GM12892 (cell line): ENCODE measurements at places on chromosomes 2 and 18.

DNA sequence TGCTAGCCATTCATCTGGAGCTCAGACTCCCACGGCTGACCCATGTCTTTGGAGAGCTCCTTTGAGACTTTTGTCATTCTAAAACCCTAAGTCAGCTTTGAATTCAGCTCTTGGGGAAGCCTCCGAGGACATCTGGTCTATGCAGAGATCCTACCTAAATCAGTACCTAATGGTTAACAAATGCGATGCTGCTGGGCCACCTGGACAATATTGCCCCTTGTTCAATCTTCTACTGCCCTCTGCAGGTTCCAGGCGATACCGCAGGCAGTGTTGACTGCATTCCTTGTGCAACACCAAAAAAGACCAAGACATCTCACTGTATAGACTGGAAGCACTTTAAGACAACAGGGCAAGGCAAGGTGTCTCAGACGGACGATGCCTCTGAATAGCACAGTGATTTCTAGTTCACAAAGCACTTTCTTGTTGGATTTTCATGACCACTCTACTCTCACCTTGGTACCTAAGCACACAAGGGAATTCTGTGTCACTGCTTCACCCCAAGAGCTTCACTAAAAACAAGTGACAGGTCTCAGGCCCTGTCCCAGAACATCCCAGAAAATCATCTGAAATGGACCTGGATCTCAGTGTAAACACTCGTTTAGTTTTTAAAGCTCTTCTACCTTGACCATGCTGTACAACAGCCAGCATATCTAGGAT, 80.9 kb downstream of the XDH start:
- peak; percentile 32 for DNase-seq

DNA sequence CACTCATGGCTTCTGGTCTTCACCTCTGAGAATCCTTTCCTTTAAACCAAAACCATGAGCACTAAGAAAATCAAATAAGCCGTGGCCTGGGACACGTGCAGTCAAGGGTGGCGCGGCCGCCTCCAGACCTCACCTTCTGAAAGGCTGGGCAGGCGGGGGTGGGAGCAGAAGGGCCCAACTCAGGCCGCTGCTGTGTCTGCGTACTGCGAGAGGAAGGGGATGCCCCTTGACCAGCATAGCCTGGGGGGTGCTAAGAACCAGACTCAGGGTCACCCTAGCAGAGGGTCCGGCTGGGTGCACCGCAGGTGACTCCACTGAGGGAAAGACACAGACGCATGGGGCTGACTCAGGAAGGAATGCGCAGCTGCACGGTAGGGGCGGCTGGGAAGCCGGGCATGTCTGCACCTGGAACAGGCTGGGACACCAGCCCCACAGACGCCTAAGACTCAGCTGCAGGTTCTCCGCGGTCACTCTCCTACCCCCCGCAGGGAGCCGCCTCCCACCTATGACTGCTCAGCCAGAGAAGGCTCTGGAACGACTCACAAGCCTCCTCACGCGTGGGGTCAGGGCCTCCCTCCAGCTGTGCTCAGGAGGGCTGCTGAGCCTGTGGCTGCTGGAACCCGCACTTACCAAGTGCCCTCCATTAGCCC, 432.4 kb upstream of the MYT1L start:
- no peak for DNase-seq

DNA sequence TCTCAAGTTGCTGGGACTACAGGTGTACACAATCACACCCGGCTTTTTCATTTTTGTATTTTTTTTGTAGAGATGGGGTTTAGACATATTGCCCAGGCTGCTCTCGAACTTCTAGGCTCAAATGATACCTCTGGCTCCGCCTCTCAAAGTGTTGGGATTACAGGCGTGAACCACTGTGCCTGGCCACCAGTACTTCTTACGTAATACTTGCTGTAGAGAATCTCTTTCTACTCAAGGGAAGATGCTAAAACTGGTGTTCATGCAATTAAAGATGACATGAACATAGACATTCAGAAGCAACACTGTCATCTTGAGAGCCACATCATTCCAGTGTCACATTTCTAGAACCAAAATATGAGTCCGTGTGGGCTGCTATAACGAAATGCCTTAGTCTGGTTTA, 53.7 kb upstream of the FRZB start:
- no peak for DNase-seq

GRCh38 chr2:33272001-33272400, 204.4 kb upstream of the RASGRP3 start:
- peak; percentile 15 for DNase-seq

DNA sequence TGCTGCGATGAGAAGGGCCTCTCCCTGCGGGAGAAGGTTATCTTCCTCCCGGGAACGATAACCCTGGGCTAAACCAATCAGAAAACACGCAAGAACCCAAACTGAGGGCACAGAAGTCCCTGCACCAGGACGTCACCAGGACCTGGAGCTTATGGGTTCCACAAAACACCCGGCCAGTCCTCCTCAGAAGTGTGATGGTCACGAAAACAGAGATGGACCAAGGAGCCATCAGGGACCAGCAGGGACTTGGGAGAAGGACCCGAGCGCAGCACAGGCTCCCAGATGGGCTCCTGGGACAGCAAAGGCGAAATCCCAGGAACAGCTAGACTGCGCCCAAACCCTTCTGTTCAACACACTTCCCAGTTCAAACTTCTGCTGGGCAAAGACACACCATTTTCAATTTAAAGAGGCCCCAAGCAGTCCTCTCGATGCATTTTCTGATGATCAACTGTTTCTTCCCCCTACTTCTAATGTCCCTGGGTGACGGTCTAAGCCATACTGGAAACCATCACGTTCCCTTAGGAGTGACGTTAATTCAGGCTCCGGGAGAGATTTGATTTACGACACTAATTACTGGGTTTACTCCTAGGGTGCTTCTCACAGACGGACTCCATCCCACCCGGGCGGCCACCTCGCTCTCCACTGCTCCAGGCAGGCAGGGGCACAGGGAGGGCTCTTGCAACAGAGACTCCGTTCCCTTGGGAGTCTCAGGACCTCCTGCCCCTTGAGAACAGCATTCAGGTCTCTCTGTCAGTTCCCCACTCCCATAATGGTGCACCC, 29.2 kb downstream of the ZNF516 start:
- DNase-seq = no peak

DNA sequence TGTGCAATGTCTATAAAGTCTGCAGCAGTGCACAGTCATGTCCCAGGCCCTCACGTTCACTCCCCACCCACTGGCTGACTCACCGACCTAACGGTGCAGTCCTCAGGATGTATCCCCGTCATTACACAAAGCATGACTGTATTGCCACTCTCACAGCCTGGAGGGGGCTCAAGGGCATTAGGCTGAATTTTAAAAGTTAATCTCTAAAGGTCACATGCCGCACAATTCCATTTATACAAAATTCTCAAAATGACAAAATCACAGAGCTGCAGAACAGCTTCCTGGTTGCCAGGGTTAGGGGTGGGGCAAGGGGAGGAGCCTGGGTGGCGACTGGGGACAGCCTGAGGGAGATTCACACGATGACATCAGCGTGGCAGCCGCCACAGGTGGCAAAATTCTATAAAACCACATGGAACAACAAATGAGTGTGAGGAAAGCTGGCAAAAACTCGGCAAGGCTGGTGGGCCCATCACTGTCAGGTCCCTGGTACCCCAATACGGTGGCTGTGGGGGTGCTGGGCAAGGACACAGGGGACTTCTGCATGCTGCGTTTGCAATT, 97.6 kb downstream of the NDUFA10 start:
- no peak for DNase-seq

DNA sequence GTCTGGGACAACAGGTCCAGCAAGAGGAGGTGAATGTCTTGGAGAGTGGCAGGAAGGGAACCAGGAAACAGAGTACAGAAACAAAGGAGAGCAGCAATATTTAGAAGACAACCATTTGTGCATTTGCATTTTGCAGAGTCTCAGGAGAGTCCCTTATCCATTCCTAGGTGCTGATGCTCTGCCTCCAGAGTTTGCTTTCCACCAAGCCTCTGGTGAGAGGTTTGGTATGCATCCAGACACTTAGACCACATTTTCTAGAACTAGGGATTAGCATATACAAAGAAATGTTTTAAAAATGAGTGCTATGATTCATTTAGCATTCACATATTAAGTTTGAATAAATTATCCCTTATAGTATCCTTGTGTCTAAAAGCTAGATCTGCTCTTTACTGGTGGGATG, 18.5 kb upstream of the LRATD1 start:
- no peak for DNase-seq

DNA sequence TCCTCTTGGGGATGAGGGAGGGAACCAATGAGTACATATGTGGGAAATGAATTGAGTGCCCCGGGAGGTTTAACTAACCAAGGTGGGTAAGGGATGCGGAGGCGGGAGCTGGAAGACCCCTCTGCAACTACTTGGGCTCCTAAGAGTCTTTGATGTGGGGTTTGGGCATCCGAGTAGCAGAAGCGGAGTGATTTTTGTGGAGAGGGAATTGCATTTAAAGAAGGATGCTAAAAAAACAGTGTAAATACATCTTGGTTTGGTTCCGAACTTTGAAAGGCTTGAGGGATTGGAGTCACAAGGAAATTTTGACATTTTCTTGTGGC, 215.7 kb downstream of the MCFD2 start:
- DNase-seq = no peak
